ENCODE measurements at places on chromosomes 2 and 18.
A peak's percentile ranks its signal among the peaks of the same experiment; 100 is the strongest.

DNA sequence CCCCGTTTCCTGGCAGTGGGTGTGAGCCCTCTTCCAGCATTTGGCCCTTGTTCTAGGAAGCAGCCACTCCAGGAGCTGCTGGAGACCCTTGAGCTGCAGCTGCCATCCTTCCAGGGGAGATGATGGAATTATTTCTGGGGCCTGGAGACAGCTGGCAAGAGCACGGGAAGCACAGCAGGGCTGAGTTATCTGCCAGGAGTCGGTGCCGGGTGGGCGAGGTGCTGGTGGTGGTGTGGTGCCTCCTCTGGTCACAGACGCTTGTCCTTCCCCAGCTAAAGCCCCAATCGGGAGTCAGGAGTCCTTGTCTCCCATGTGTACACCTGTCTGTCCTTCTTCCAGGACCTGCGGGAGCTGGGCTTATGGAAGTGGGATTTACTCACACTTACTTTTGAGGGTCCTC, 36.0 kb downstream of the DPYSL5 start:
- no peaks in the 10 kb centered on the region for H3K36me3 ChIP-seq
- H3K4me1 ChIP-seq = no peaks in the 10 kb centered on the region
- H3K27ac ChIP-seq = no peak overlapping the region

- peak; percentile 37 for DNase-seq
- H3K4me3 ChIP-seq = no peak overlapping the region
- H3K27me3 ChIP-seq = no peaks in the 10 kb centered on the region
- H3K27ac ChIP-seq = no peak overlapping the region
- H3K36me3 ChIP-seq = no peaks in the 10 kb centered on the region
Measured at GRCh38 chr2:134282629-134283400, 28.9 kb downstream of the MGAT5 start.

GRCh38 chr2:263774-264492, at the start of gene SH3YL1:
Gene SH3YL1 (minus strand): TSS chr2:264032. CDS start chr2:263984, 48 bp downstream.
- H3K36me3 ChIP-seq = peaks cover 6% of the 10 kb centered on the region
- H3K27me3 ChIP-seq = no peaks in the 10 kb centered on the region
- peak within 1 kb of the TSS; percentile 93 for H3K4me3 ChIP-seq
- H3K27ac ChIP-seq = peak within 1 kb of the TSS; percentile 68
- no peak for DNase-seq
- H3K4me1 ChIP-seq = peaks cover 13% of the 10 kb centered on the region

GRCh38 chr2:45650851-45651414, 542 bp upstream of the PRKCE start:
- H3K27ac ChIP-seq = peak overlapping the region; percentile 46
- H3K36me3 ChIP-seq = no peaks in the 10 kb centered on the region

DNA sequence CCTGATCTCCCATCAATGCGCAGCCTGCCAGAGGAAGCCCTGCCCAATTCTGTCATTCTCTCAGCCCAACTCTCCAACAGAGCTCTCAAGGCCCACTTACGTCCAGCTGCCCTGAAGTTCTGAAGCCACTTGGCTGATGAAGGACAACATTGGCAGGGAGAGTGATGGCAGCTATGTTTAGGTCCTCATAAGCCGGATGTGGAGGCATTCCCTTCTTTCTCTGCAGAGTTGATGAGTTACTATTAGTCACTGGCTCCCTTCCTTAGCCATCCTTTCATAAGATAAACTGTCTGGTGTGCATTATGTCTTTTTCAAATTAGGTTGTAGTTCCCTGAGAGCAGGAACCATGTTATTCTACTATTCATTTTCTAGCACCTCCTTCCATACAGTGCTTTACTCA, 22.5 kb upstream of the TACR1 start:
- H3K36me3 ChIP-seq = no peaks in the 10 kb centered on the region
- no peaks in the 10 kb centered on the region for H3K4me1 ChIP-seq
- no peak overlapping the region for H3K27ac ChIP-seq
- DNase-seq = peak; percentile 74
- H3K27me3 ChIP-seq = no peaks in the 10 kb centered on the region

DNA sequence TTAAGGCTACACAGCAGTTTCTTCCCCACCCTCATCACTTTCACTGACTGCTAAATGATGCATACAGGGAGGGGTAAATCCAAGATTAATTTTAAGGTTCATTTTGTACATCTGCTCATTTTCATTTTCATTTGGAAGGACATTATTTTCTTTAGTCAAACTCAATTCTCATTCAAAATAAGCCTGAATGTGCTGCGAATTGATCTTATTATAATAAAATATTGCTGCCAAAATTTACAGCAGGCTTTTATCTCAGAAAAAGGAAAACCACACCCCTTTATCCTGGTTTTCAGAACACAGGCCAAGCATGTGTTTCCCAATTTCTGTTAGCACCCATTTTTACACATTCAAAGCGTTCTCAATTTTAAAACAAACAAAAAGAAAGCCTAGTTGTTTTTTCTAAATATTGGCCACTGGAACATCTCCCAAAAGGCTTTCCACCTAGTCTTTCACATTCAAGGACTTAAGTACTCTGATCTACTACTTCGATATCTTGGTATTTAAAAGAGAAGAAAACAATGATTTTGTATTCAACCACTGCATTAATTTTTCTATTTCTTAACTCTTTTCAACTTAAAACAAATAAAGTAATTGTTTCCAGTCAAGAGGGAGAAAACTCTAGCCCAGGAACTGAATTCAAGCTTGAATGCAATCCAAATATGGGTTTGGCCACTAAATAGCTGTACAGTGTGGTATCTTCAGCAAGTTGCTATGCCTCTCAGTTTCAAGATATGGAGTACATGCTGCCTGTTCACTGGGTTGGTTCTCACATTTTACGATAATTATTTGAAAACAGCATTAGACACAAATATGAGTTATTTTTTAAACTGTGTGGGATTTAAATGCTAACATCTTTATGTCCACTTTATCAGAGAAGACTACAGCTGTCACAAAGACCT, 52.5 kb downstream of the CDH2 start:
- no peak overlapping the region for H3K4me3 ChIP-seq
- no peaks in the 10 kb centered on the region for H3K36me3 ChIP-seq
- no peak for DNase-seq
- no peak overlapping the region for H3K27ac ChIP-seq

DNA sequence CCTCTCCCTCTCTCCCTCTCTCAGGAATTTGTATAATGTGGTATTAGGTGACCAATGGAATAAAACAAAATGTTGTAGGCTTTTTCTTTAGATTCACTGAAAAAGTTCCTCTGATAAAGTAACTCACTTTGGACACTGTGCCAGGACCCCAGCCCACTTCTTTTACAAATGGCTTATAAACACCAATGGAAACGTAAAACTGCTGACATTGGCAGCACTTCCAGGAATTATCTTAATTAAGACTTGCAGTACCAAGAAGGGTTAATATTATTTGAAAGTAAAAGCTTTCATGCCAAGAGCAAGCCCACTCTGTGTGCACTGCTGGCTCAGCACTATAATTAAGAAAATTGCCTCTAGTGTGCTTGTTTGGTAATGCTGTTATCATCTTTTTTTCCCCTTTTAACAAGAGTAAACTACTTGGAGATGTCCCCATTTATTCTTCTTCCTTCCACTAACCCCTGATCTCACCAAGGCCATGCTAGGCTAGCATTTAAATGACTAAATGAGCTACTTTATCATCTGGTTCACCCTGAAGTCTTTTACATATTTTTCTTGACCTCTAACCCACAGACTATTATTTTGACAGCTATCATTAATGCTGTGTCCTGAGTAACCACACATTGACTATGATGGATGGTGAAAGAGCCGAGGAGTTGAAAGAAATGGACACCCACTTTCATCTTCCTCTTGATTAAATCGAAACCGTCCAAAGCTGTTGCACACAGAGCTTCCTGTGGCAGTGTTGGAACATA, 232.2 kb upstream of the ETAA1 start:
- no peak overlapping the region for H3K4me3 ChIP-seq
- no peak overlapping the region for H3K27ac ChIP-seq
- no peaks in the 10 kb centered on the region for H3K36me3 ChIP-seq
- peak; percentile 34 for DNase-seq
- H3K27me3 ChIP-seq = no peaks in the 10 kb centered on the region
- no peaks in the 10 kb centered on the region for H3K4me1 ChIP-seq

DNA sequence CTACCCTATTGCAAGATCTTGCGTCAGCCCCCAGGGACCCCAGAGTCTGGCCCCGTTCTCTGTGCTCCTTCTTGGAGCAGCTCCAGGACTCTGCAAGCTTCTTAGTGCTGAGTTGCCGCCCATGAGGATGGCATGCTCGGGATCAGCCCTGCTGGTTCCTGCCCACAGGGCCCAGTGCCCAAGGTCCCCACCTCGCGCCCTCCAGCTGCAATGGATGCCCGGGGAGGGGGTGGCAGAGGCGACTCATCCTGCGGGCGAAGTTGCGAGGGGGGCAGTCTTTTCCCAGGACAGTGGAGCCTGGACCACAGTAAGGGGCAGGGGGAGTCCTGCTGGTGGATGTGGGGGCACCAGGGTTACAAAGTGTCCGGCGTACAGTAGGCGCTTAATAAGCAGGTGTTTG, 261.9 kb downstream of the BCL2 start:
- H3K4me1 ChIP-seq = no peaks in the 10 kb centered on the region
- H3K27me3 ChIP-seq = no peaks in the 10 kb centered on the region
- no peaks in the 10 kb centered on the region for H3K36me3 ChIP-seq

All from mesenchymal stem cell (in vitro differentiated cells and primary cell).